ENCODE measurements at places on chromosomes 5 and 9.
A peak's percentile ranks its signal among the peaks of the same experiment; 100 is the strongest.

GRCh38 chr5:158456756-158457155 lies 597.8 kb upstream of the CLINT1 start:
- no peak overlapping the region for H3K4me3 ChIP-seq
- H3K4me1 ChIP-seq = peaks cover 4% of the 10 kb centered on the region
- no peak overlapping the region for H3K27ac ChIP-seq
- H3K27me3 ChIP-seq = no peaks in the 10 kb centered on the region
- no peak for DNase-seq

- H3K36me3 ChIP-seq = no peaks in the 10 kb centered on the region
- no peak overlapping the region for H3K4me3 ChIP-seq
- no peak for DNase-seq
- H3K27me3 ChIP-seq = no peaks in the 10 kb centered on the region
Measured at GRCh38 chr5:55062039-55062779, 38.2 kb downstream of the GZMK start.

DNA sequence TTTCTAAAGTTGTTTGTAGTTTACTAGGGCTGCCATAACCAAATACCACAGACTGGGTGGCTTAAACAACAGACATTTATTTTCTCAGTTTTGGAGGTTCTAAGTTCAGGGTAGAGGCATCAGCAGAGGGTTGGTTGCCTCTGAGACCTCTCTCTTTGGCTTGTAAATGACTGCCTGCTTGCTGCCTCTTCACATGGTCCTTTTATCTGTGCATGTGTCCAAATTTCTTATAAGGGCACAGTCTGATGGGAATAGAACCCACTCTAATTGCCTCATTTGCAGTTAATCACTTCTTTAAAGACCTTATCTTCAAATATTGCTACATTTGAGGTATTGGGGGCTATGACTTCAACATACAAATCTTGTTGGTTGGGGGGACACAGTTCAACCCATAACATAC lies 36.8 kb downstream of the GPBP1 start:
- no peak overlapping the region for H3K4me3 ChIP-seq
- no peaks in the 10 kb centered on the region for H3K27me3 ChIP-seq
- no peak for DNase-seq
- H3K36me3 ChIP-seq = no peaks in the 10 kb centered on the region
- no peak overlapping the region for H3K27ac ChIP-seq
- H3K4me1 ChIP-seq = peaks cover 11% of the 10 kb centered on the region

DNA sequence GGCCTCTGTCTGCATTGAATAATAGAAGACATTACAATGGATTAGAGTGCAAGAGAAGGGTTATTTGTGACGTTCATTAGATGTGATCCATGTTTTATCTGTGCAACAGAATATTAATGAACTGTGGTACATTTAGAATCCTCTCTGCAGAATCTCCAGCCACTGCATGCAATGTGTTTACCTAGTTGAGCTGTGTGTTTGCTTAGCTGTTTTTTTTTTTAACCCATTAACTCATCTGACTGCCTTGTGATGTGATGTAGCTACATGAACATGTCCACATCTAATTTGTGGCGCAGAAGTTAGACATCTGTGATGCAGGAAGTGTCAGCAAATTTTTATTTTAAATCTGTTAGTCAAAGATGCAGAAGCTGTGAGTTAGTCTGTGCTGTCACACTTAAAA lies 236.9 kb downstream of the CD180 start:
- no peak for DNase-seq
- no peak overlapping the region for H3K27ac ChIP-seq
- H3K4me3 ChIP-seq = peak overlapping the region; percentile 35
- no peaks in the 10 kb centered on the region for H3K27me3 ChIP-seq
- H3K36me3 ChIP-seq = no peaks in the 10 kb centered on the region

GRCh38 chr9:20771729-20772128 lies 87.7 kb downstream of the FOCAD start:
- H3K27me3 ChIP-seq = no peaks in the 10 kb centered on the region
- DNase-seq = no peak
- no peak overlapping the region for H3K4me3 ChIP-seq

- no peak for DNase-seq
- H3K4me3 ChIP-seq = no peak overlapping the region
- no peaks in the 10 kb centered on the region for H3K27me3 ChIP-seq
- H3K36me3 ChIP-seq = no peaks in the 10 kb centered on the region
- no peak overlapping the region for H3K27ac ChIP-seq
Measured at GRCh38 chr9:75438716-75439115, 350.4 kb downstream of the OSTF1 start.

DNA sequence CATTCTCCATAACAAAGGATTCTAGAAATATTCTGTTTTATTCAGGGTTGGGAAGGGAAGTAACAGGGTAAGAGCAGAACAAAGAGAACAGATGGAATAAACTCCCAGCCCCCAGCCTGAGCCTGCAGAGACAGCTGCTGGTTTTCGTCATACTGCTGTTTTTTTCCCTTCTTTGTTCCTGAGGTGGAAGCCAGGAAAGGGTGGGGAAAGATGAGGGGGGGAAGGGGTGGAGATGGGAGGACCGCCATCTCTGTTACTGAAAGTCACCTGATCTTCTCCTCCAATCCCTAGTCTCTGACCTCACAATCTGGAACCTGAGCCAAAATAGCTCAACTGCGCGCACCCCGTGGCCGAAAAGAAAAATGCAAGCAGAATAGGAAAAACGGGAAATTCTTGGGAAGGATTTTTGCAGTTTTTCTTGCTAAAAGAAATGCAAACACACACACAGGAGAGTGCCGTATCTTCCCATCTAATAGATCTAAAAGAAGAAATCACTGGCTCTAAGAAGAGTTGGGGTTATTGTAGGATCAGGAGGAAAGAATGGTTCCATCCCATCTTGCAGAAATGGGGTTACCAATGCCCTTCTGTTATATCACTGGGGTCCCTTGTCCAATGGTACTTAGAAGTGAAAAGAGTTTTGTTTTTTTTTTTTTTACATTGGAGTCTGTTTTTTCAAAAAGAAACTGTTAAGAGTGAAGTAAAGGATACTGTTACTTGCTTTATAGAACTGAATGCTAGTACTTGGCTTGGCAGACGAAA lies 57.9 kb downstream of the DIAPH1 start:
- H3K4me3 ChIP-seq = peak overlapping the region; percentile 5
- DNase-seq = peak; percentile 93
- H3K4me1 ChIP-seq = peaks cover 2% of the 10 kb centered on the region
- no peaks in the 10 kb centered on the region for H3K27me3 ChIP-seq
- no peak overlapping the region for H3K27ac ChIP-seq
- no peaks in the 10 kb centered on the region for H3K36me3 ChIP-seq

- no peak overlapping the region for H3K27ac ChIP-seq
- H3K36me3 ChIP-seq = no peaks in the 10 kb centered on the region
- no peaks in the 10 kb centered on the region for H3K27me3 ChIP-seq
- peaks cover 19% of the 10 kb centered on the region for H3K4me1 ChIP-seq
Measured at GRCh38 chr5:138470322-138471051, 5.2 kb downstream of the EGR1 start.

DNA sequence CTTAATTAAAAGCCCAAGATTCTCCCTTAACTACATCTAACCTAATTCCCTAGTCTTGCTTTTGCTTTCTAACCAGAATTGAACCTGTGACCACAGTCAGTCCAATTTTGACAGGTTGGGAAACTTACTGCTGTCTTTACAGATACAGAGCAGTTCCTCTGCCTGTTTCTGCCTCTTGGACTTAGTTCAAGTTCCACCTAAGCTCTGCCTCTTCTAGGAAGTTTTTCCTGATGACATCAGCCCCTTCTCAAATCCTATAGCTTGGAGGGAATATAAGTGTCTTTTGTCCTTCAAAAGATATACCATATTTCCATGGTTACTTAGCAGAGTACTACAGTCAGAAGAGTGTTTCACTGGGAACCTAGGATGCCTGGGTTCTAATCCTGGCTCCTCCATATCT lies 31.7 kb downstream of the BRINP1 start:
- no peaks in the 10 kb centered on the region for H3K36me3 ChIP-seq
- no peak overlapping the region for H3K4me3 ChIP-seq
- H3K27me3 ChIP-seq = no peaks in the 10 kb centered on the region
- no peak overlapping the region for H3K27ac ChIP-seq

- H3K27ac ChIP-seq = no peak overlapping the region
- no peak for DNase-seq
- H3K4me3 ChIP-seq = no peak overlapping the region
- H3K4me1 ChIP-seq = no peaks in the 10 kb centered on the region
Measured at GRCh38 chr5:2320611-2321010, 430.9 kb downstream of the IRX2 start.

GRCh38 chr5:92777421-92777820 lies 803.6 kb downstream of the NR2F1-AS1 start:
- H3K36me3 ChIP-seq = no peaks in the 10 kb centered on the region
- no peaks in the 10 kb centered on the region for H3K27me3 ChIP-seq
- no peak overlapping the region for H3K4me3 ChIP-seq
- DNase-seq = no peak
- no peak overlapping the region for H3K27ac ChIP-seq

GRCh38 chr5:39470811-39471210 lies 46.0 kb upstream of the DAB2 start:
- no peak for DNase-seq
- H3K36me3 ChIP-seq = no peaks in the 10 kb centered on the region
- peaks cover 4% of the 10 kb centered on the region for H3K4me1 ChIP-seq
- no peak overlapping the region for H3K4me3 ChIP-seq
- H3K27me3 ChIP-seq = no peaks in the 10 kb centered on the region
- H3K27ac ChIP-seq = no peak overlapping the region

DNA sequence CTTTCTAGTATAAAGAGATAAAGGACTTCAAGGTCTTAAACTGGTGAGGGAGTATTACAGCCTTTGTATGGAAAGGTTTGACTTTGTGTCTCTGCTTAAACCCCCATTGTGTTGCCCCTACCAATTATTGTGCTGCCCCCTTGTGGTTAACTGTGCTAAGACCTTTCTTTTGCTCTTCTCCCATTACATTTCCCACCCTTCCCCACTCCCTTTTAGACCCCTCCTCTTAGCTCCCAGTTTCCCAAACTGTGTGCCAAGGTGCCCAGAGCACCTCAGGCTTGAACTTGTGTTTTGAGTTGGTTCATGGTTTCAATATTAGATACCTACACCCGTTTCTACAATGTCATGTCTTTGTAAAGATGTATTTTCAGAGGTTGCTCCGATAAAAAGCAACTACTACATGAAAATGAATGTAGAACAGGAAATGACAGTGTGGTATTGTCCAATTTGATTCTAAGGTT lies 2.9 kb downstream of the JAK2 start:
- H3K27ac ChIP-seq = no peak overlapping the region
- no peaks in the 10 kb centered on the region for H3K36me3 ChIP-seq
- H3K27me3 ChIP-seq = no peaks in the 10 kb centered on the region
- no peak overlapping the region for H3K4me3 ChIP-seq

GRCh38 chr5:160835818-160836528 lies 16.0 kb downstream of the ATP10B start:
- H3K36me3 ChIP-seq = no peaks in the 10 kb centered on the region
- DNase-seq = no peak
- H3K4me3 ChIP-seq = no peak overlapping the region
- no peaks in the 10 kb centered on the region for H3K4me1 ChIP-seq
- H3K27me3 ChIP-seq = no peaks in the 10 kb centered on the region

GRCh38 chr5:66596636-66597182 lies 516 bp downstream of the MAST4 start:
- H3K27me3 ChIP-seq = no peaks in the 10 kb centered on the region
- H3K36me3 ChIP-seq = no peaks in the 10 kb centered on the region
- peak overlapping the region; percentile 71 for H3K4me3 ChIP-seq
- H3K27ac ChIP-seq = peak overlapping the region; percentile 76
- no peak for DNase-seq

- H3K27ac ChIP-seq = no peak overlapping the region
- no peaks in the 10 kb centered on the region for H3K4me1 ChIP-seq
- no peak for DNase-seq
- H3K27me3 ChIP-seq = no peaks in the 10 kb centered on the region
Measured at GRCh38 chr5:165502893-165503691, 1997.7 kb downstream of the MAT2B start.

- no peak overlapping the region for H3K27ac ChIP-seq
- no peaks in the 10 kb centered on the region for H3K36me3 ChIP-seq
- no peaks in the 10 kb centered on the region for H3K4me1 ChIP-seq
- DNase-seq = no peak
- H3K27me3 ChIP-seq = no peaks in the 10 kb centered on the region
- H3K4me3 ChIP-seq = no peak overlapping the region
Measured at GRCh38 chr5:43034591-43034968, 5.5 kb downstream of the ANXA2R start.

Data from ovary (tissue), 10 donors.